Lower lobe of right lung (tissue), 2 donors: ENCODE measurements at places on chromosomes 16 and 17. TPM values are rescaled to one million over a fixed set of nuclear protein-coding genes. Genes with fewer than 3 reads are reported as not detected.

The SDR42E1 gene
- 8.4 TPM for total RNA-seq

The ABCC3 gene
- total RNA-seq, result 41.7 TPM

The CTRB2 gene
- 0.44 TPM for total RNA-seq

The KRTAP9-2 gene
- total RNA-seq, result not detected

The FSCN2 gene
- total RNA-seq, result 3.3 TPM

The AOC3 gene
- 160 TPM for total RNA-seq

DNA sequence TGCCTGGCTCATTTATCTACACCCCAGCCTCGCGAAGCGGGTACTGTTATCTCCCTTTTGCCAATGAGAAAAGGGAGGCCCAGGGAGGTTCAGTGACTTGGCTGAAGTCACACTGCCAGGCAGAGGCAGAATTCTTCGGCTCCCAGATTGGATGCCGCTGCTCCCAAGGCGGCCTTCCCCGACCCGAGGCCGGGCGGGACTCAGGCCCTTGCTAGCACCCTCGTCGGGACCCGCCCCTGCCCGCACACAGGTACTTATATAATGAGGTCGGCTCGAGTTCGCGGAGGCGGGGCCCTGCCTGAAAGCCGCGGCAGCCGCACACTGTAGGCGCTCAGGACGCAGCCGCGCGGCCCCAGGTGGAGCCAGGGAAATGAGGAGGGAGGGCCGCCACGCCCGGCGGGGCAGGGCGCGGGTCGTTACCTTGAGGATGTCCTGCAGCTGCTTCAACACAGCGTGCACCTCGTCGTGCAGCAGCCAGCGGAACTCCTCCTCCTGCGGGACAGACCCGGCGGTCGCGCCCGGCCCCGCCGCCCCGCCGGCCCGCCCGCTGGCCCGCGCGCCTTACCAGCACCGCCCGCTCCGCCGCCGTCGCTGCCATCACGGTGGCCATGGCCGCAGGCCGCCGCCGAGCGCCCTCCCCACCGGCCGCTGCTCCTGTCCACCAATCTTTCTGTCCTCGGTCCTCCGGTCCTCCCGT is at the start of gene ROGDI:
Gene ROGDI, minus strand, starts transcription at position 672 of the 697 bp plus-strand sequence. Its CDS starts 62 bp downstream, at position 610.
- peak; percentile 96 for DNase-seq
- H3K4me3 ChIP-seq, result peak within 1 kb of the TSS; percentile 89
- H3K27me3 ChIP-seq, result no peaks in the 10 kb centered on the region
- H3K4me1 ChIP-seq, result peaks cover 31% of the 10 kb centered on the region
- peaks cover 41% of the 10 kb centered on the region for H3K36me3 ChIP-seq

GRCh38 chr17:15465045-15465701 is 2.2 kb downstream of the CDRT4 start:
- H3K4me1 ChIP-seq, result peaks cover 25% of the 10 kb centered on the region
- no peak overlapping the region for H3K4me3 ChIP-seq
- DNase-seq, result no peak
- H3K36me3 ChIP-seq, result no peaks in the 10 kb centered on the region
- no peak overlapping the region for H3K27ac ChIP-seq
- H3K27me3 ChIP-seq, result no peaks in the 10 kb centered on the region

GRCh38 chr17:67289181-67289876 is 44.3 kb upstream of the HELZ start:
- no peaks in the 10 kb centered on the region for H3K27me3 ChIP-seq
- H3K27ac ChIP-seq, result no peak overlapping the region
- peak; percentile 64 for DNase-seq
- peaks cover 18% of the 10 kb centered on the region for H3K4me1 ChIP-seq
- H3K36me3 ChIP-seq, result no peaks in the 10 kb centered on the region

GRCh38 chr16:57578521-57579360 is 36.3 kb downstream of the ADGRG5 start:
- no peak overlapping the region for H3K4me3 ChIP-seq
- peaks cover 15% of the 10 kb centered on the region for H3K27me3 ChIP-seq
- DNase-seq, result no peak
- no peak overlapping the region for H3K27ac ChIP-seq
- H3K4me1 ChIP-seq, result peaks cover 6% of the 10 kb centered on the region

- no peaks in the 10 kb centered on the region for H3K36me3 ChIP-seq
- no peak overlapping the region for H3K4me3 ChIP-seq
- H3K27me3 ChIP-seq, result no peaks in the 10 kb centered on the region
- no peak overlapping the region for H3K27ac ChIP-seq
- no peaks in the 10 kb centered on the region for H3K4me1 ChIP-seq
Observed at GRCh38 chr16:25089351-25089750, 22.2 kb upstream of the LCMT1 start.

DNA sequence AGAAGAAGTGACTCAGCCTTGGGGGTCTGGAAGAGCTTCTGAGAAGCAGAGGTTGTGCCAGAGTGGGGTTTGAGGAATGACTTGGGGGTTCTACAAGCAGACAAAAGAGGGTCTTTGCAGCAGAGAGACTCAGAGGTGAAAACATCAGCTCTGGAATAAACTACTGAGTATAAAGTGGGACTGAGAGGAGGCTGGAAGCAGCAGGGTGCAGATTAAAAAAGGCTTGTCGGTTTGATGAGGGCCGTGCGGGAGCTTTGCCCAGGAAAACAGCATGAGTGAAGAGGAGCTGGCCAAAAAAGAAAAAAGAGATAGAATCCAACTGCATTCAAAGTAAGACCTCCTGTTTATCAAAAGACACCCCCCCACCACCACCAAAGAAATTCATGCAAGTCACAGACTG is 13.1 kb upstream of the ACE start:
- no peaks in the 10 kb centered on the region for H3K36me3 ChIP-seq
- no peaks in the 10 kb centered on the region for H3K4me1 ChIP-seq
- no peak overlapping the region for H3K27ac ChIP-seq
- no peak overlapping the region for H3K4me3 ChIP-seq

DNA sequence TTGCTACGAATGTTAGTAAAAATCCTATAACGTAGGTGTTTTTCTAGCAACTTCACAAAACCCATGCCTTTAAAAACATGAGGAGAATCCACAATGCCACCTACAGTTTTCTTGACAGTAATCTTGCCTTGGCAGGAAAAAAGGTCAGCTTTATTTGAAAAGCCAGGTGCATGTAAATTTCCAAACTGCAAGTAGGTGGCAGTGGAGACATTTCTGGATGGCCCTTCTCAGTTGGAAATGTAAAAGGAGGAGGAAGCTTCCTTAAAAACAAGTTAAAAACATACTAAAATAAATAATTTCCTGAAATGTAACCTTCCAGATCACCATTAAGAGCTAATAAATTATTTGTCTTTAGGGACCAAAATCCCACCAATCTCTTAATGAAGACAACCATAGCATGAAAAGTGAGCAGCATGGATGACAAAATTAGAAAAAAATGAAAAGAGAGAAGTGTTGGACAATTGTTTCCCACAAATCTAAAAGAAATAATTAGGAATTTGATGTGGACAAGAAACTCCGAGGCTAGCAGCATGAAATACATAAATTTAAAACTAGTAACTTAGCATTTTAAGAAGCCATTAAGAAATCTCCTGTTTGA is 152.2 kb downstream of the SNX11 start:
- H3K36me3 ChIP-seq, result no peaks in the 10 kb centered on the region
- H3K27ac ChIP-seq, result no peak overlapping the region
- no peak overlapping the region for H3K4me3 ChIP-seq
- H3K4me1 ChIP-seq, result no peaks in the 10 kb centered on the region
- no peaks in the 10 kb centered on the region for H3K27me3 ChIP-seq
- DNase-seq, result no peak

DNA sequence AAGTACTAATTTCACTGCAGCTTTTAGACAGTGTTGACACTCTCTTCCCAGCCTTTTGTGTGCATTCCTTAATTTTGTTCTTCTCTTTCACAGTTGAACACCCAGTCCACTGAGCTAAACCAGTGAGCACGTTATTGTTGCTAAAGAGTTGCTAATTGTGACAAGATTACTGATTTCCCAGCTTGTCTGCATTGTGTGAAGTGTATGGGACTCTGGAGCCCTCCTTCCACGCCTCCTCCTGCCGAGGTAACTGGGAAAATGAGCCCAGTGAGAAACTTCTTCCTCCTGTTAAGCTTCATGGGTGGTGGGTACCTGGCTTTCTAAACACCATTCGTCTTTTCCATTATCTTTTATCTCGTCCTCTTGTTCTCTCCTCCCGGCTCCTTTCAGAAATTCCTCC is 29.8 kb upstream of the DNAH17 start:
- H3K27me3 ChIP-seq, result no peaks in the 10 kb centered on the region
- H3K36me3 ChIP-seq, result no peaks in the 10 kb centered on the region
- no peak overlapping the region for H3K4me3 ChIP-seq
- DNase-seq, result no peak
- H3K27ac ChIP-seq, result no peak overlapping the region
- no peaks in the 10 kb centered on the region for H3K4me1 ChIP-seq

- DNase-seq, result no peak
- peak overlapping the region; percentile 1 for H3K27ac ChIP-seq
- peaks cover 30% of the 10 kb centered on the region for H3K4me1 ChIP-seq
- H3K27me3 ChIP-seq, result no peaks in the 10 kb centered on the region
- no peak overlapping the region for H3K4me3 ChIP-seq
- H3K36me3 ChIP-seq, result no peaks in the 10 kb centered on the region
Observed at GRCh38 chr16:49773534-49774475, 82.1 kb downstream of the ZNF423 start.

GRCh38 chr17:7083592-7083991 is 3.5 kb upstream of the CLEC10A start:
- DNase-seq, result peak; percentile 15
- H3K27ac ChIP-seq, result no peak overlapping the region
- H3K27me3 ChIP-seq, result peaks cover 7% of the 10 kb centered on the region
- no peak overlapping the region for H3K4me3 ChIP-seq
- no peaks in the 10 kb centered on the region for H3K36me3 ChIP-seq

DNA sequence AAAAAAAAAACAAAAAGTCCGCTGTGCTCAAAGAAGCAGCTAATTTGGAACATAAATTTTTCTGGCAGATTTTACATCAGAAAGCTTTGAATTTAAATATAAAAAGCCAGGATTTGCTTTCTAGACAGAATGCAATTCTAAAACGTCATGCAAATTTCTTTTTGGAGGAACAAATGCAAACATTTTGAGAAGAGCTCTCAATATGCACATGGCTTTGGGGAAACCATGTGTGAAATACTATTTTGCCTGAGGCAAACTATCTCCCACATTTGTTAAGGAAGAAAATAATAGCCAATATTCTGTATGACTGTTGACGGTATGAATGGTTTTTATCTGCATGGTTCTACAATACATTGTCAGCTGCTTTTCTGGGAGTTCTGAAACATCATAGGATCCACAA is 320.0 kb upstream of the PSMD7 start:
- no peaks in the 10 kb centered on the region for H3K36me3 ChIP-seq
- no peaks in the 10 kb centered on the region for H3K27me3 ChIP-seq
- no peak for DNase-seq
- H3K4me3 ChIP-seq, result no peak overlapping the region
- H3K27ac ChIP-seq, result no peak overlapping the region

- H3K4me1 ChIP-seq, result no peaks in the 10 kb centered on the region
- no peak overlapping the region for H3K27ac ChIP-seq
- no peak overlapping the region for H3K4me3 ChIP-seq
Observed at GRCh38 chr16:82497139-82497538, 129.6 kb upstream of the CDH13 start.

DNA sequence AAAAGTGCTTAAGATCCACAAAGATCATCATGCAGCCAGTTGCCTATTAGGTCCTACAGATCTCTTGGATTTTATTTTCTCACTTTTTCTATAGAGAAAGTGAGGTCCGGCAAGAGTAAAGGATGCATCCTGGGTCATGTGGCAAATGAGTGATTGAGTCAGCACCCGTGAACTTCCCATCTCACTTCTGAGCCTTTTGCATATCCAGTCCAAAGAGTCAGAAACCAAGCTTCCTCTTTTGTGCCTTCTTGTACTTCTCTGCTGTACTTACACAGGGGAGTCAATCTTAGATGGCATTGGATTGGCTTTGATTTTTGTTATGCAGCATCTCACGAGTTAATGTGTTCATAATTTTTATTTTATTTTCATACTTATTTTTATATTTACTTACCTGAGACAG is 114.2 kb upstream of the IRX5 start:
- no peak overlapping the region for H3K4me3 ChIP-seq
- no peaks in the 10 kb centered on the region for H3K27me3 ChIP-seq
- DNase-seq, result no peak
- no peaks in the 10 kb centered on the region for H3K36me3 ChIP-seq

- DNase-seq, result no peak
- no peaks in the 10 kb centered on the region for H3K4me1 ChIP-seq
- H3K27me3 ChIP-seq, result no peaks in the 10 kb centered on the region
- no peak overlapping the region for H3K27ac ChIP-seq
Observed at GRCh38 chr16:65114527-65114926, 7.3 kb downstream of the CDH11 start.

DNA sequence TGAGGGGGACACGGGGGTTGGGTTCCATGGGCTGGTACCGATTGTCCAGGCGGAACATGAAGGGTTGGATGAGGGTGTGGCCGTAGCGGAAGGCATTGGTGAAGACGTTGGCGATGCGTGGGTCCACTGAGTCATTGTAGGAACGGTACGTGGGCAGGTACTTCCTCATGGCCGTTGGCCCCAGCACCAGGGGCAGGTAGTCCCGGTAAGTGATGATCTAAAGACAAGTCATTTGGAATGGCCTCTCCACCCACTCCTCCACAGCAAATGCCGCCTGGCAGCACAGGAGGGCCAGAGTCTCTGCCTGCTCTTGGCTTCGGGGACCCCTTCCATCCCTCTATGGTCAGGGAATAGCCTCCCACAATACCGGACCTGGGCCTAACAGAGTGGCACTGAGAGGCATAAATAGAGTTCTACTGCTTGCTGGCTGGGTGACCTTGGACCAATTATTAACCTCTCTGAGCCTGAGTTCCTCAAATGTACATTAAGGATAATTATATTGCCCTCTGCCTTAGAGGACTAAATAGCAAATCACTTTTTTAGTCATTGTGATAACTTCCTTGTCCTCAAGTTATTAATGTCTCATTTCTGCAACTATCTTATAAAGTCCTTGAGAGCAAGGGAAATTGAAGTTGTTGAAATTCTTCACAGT is 7.2 kb downstream of the MPO start:
- peaks cover 4% of the 10 kb centered on the region for H3K27me3 ChIP-seq
- no peaks in the 10 kb centered on the region for H3K4me1 ChIP-seq
- no peak overlapping the region for H3K4me3 ChIP-seq

- peak within 1 kb of the TSS; percentile 96 for H3K4me3 ChIP-seq
- H3K27me3 ChIP-seq, result no peaks in the 10 kb centered on the region
- no peaks in the 10 kb centered on the region for H3K36me3 ChIP-seq
- H3K27ac ChIP-seq, result peak within 1 kb of the TSS; percentile 95
- peak; percentile 99 for DNase-seq
Observed at GRCh38 chr16:84116720-84117493, at the start of gene MBTPS1. TSS of gene MBTPS1 (minus strand) at chr16:84116942. CDS start at chr16:84101783, 15,159 bp downstream.

DNA sequence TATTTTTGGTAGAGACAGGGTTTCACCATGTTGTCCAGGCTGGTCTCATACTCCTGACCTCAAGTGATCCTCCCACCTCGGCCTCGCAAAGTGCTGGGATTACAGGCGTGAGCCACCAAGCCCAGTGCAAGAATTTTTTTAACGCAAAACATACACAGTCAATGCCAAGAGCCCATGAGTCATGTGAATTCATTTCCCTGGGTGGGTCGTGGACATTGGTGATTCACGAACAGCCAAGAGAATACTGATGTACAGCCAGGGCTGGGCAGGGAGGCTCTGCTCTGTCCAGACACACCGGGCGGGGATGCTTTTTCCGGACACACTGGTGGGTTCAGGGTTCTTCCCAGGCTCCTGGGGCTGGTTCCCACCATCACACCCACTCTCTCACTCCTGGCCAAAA is 17.7 kb downstream of the SLC38A8 start:
- no peak overlapping the region for H3K27ac ChIP-seq
- H3K27me3 ChIP-seq, result peaks cover 25% of the 10 kb centered on the region
- no peak for DNase-seq
- no peaks in the 10 kb centered on the region for H3K4me1 ChIP-seq
- no peaks in the 10 kb centered on the region for H3K36me3 ChIP-seq
- H3K4me3 ChIP-seq, result no peak overlapping the region

GRCh38 chr17:13698832-13699231 is 97.1 kb upstream of the HS3ST3A1 start:
- H3K4me1 ChIP-seq, result no peaks in the 10 kb centered on the region
- H3K36me3 ChIP-seq, result no peaks in the 10 kb centered on the region
- H3K4me3 ChIP-seq, result no peak overlapping the region
- no peak for DNase-seq
- H3K27me3 ChIP-seq, result no peaks in the 10 kb centered on the region
- H3K27ac ChIP-seq, result no peak overlapping the region
